ENCODE measurements at places on chromosomes 2 and 18.

GRCh38 chr2:241573741-241574140 is 15.2 kb downstream of the BOK start:
- DNase-seq: no peak

DNA sequence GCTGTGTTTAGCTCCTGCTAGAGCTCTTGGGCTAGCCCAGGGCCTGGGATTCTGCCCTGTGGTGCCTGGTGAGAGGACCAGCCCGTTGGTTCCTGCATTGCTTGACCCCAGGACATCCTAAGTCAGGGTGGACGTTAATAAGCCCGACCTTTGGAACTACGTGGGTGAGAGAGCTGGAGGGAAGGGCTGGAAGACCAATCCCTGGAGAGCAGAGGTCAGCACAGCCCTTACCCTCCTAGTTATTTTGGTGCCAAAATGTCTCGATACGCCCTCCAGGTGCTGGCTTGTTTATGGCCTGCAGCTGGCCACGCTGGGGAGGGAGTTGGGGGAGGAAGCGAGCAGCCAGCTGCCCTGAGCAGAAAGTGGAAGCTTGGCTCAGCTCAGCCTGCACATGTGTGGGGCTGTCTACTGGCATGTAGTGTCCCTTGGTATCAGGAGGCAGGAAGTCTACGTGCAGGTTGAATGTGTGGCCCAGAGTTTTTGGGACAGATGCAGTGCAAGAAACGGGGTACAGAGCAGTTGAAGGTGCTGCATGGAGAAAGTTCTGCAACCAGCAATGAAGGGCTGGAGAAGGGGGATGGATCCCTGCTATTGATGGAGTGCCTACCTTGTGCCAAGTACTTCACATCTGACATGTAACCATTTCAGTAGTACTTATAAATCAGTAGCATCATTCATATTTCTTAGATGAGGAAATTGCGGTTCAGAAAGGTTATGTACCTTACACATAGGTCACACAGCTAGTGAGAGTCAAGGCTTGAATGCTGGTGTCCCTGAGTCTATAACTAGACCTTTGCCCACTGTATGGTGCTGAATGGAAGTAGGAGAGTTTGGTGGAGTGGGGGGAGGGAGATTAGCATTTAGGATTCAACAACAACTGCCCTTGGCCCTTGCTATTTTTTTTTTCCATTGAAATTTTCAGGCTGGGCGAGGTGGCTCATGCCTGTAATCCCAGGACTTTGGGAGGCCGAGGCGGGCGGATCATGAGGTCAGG is 5.0 kb upstream of the DGKD start:
- DNase-seq: no peak

GRCh38 chr2:236617221-236617737 is 47.7 kb downstream of the ACKR3 start:
- DNase-seq: no peak

GRCh38 chr2:174044556-174044955 is 79.4 kb upstream of the SP3 start:
- DNase-seq: no peak

DNA sequence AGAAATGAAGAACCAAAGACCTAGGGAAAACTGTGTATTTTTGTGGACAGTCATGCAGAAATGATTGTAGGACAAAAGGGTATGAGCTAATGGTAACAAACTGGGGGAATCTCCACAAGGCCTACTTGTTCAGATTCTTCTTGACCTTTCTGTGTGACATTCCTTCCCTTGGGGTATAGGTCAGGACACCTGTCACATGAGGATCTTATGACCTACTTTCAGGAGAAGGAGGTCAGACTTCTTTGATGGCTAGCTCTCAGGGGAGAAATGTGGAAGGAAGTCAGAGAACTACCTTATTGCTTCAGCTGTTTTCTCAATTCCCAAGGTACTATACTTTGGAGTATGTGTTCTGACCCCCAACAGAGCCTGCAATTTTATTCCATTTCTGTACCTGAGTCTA is 40.7 kb upstream of the TANK start:
- DNase-seq: no peak

GRCh38 chr18:78972930-78973331 is 6.7 kb upstream of the SALL3 start:
- DNase-seq: no peak

DNA sequence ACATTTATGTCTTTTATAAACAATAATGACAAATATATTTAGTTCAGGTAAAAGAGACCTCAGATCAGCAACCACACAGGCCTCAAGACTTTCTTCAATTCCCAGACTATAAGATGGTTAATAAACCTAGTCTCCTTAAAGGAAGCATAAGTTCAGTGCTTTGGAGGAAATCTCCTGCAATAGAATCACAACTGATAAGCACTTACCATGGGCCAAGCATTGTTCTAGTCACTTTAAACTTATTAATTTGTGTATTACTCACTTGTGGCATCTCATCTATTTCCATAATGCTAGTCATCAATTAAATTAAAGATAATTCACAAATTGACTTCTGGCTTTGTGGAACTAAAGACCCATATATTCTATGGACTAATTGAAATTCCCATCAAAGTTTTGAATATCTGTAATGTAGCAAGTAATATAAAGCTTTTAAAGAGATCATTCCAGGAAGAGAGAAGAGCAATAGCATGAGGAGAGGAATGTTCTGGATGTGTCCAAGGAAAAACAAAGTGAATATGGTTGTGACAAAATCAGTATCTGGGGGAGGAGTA is 42.2 kb downstream of the COL3A1 start:
- no peak for DNase-seq

- no peak for DNase-seq
Observed at GRCh38 chr18:13463526-13464210, 245.1 kb downstream of the LDLRAD4 start.

- no peak for DNase-seq
Observed at GRCh38 chr2:175793648-175794047, 208.4 kb downstream of the LNPK start.

GRCh38 chr2:32851777-32852439 is 94.8 kb upstream of the LTBP1 start:
- no peak for DNase-seq

GRCh38 chr2:195049372-195050031 is 607.5 kb upstream of the SLC39A10 start:
- no peak for DNase-seq

DNA sequence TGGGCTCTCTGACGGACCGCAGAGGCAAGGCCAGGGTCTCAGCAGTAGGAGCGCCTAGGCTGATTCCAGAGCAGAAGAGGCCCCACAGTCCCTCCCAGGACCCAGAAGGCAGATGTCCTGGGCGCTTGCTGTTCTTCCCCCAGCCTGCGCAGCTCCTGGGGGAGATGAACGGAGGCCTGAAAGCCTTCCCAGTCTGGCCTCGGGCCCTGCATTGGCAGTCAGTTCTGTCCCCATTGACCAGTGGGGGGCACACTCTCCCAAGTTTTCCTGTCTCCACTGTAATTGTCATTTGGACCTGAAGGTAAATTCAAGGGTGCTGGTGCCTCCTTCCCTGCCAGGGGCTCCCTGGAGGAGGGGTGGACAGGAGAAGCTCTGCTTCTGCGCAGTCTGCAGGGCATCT is 345.7 kb downstream of the CYP26B1 start:
- DNase-seq: no peak

DNA sequence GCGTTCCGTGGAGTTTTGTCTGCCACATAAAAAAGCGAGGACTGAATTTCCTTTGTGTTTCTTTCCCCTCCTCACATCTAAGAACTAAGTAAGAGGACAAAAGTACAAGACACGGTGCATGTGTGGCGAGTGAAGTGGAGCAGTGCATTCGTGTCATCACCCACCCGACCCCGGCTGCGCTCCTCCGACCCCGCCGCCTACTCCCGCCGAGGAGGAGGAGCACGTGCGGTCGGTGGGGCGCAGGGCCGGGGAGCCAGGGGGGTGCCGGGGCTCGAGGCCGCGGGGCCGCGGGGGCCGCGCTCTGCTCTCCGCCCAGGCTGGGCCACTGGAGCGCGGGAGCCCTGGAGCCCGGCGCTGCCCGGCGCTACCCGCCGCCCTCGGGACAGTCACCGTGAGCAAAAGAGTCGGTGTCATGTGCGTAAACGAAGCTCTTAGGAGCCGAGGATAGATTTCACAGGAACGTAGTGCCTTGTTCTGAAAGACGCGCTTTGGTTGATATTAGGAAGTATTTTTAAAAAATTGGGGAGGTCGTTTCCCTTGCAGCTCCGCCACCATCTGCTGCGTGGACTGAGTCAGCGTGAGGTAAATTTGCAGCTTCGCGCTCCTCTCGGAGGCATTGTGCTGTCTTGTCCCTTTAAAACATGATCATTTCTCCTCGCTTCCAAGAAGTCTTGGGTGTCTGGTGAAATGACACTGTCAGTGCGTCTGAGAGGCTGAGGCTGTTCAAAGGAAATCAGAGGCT is 11.0 kb downstream of the TBR1 start:
- no peak for DNase-seq

DNA sequence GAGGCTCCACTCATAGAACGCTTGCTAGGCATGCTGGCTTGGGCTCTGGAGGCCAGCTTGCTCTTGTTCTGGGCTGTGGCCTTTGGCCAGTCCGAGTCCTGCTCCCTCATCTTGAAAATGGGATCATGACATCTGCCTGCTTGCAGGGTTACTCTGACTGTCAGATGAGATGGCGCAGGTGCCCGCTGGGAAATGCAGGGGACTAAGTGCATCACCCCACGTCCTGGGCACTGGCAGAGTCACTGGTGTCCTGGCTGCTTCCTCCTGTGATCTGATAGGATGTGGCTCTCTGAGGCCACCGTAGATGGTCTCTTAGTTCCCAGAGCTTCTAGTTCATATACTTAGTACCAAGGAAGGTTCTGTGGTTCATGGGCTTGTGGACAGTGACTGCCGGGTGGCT is 18.5 kb downstream of the LDLRAD4 start:
- DNase-seq: no peak

- DNase-seq: no peak
Observed at GRCh38 chr2:132437852-132438669, 21.5 kb downstream of the GPR39 start.

GRCh38 chr2:159468257-159468656 is 148.1 kb downstream of the BAZ2B start:
- DNase-seq: no peak

- DNase-seq: no peak
Observed at GRCh38 chr2:41892476-41892875, 155.3 kb upstream of the PKDCC start.

- DNase-seq: no peak
Observed at GRCh38 chr2:241812730-241813643, 4.0 kb downstream of the NEU4 start.

Measured in stimulated activated CD4-positive, alpha-beta T cell treated with anti-CD3 and anti-CD28 coated beads, Interleukin-12 subunit alpha, Interleukin-12 subunit beta, amount 100 ng/mL, for 4 hours (primary cell).